ENCODE measurements at places on chromosomes 3 and 15. TPM values are rescaled to one million over a fixed set of nuclear protein-coding genes. Genes with fewer than 3 reads are reported as not detected.

DNA sequence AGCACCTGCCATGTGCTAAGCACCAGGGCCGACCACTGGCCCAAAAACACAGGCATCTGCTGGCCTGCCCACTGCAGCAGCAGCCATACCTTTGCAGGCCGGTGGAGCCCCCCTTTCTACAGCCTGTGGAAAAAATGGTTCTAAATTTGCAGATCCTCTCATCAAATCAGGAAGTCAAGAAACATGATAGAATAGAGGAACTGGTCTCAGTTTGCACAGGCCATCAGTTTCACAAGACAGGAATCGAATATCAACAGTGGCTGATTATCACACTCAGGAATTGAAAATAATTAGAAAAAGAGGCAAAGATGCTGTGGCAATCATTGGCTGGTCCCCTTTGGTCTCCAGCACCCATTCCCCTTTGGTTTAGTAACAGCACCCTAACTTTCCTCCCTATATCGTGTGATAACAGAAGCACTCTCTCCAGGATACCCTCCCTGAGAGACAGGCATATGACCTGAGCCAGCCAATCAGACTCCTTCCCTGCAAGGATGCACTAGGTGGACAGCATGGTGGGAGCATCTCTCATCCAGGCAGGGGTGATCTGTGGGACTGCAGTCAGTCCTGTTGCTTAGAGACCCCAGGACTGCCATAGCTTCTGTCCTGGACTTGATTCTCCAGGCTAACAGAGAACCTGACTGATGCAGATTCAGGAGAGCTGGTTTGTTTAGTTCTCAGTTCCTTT lies 3.5 kb upstream of the PAK6 start:
- no peak for DNase-seq

DNA sequence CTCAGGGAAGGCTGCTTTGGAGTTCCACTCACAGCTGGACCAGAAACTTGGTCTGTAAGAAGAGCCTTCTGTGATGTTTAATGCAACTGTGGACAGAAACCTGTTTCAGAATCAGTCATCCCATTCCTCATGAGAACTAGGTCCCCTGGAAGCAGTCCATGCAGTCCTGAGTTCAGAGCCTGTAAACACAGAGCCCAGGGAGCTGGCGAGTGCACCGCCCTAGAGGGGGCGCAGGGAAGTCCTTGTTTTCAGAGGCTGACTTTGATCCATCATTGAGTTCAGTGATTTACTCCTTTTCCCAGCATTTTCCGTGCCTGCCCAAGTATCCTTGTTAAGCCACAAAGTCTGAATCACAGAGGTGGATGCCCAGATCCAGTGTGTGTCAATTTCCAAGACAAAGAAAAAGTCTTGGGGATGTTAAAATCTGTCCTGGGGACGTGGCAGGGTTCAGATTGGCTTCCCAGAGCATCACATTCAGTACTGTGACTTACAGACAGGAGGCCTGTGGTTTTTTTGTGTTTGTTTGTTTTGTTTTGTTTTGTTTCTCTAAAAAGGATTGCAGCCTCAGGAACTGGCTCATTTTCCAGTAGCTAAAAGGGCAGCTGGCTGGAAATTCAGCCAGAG lies 9.8 kb upstream of the TXNRD3 start:
- DNase-seq = no peak

DNA sequence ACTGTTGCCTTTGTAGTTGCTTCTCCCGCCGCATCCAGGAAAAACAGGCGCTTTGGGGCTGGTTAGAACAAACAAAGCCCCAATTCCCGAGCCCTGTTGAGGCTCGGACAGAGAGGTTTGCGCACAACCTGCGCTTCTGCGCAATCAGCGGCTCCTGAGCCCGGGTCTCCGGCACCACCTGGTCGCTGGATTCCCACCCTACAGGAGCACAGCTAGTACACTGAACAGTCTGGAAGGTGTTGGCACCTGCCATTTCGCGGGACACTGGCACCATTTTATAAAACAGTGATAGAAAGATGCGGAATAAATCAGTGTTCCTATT lies 13.8 kb downstream of the ZIC4 start:
- DNase-seq = no peak

DNA sequence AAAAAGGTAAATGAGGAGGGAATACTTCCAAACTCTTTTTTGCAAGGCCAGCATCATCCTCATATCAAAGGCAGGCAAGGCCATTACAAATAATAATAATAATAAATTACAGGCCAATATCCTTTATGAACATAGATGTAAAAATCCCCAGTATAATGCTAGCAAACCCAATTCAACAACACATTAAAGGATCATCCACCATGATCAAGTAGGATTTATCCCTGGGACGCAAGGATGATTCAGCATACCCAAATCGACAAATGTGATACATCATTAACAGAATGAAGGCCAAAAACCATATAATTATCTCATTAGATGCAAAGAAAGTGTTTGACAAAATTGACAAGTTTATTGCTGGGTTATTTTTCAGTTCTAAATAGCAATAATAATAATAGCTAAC lies 53.6 kb downstream of the GHSR start:
- no peak for DNase-seq

- DNase-seq = no peak
These were observed 74.9 kb downstream of the NBEAL2 start for GRCh38 chr3:47054412-47054811.

DNA sequence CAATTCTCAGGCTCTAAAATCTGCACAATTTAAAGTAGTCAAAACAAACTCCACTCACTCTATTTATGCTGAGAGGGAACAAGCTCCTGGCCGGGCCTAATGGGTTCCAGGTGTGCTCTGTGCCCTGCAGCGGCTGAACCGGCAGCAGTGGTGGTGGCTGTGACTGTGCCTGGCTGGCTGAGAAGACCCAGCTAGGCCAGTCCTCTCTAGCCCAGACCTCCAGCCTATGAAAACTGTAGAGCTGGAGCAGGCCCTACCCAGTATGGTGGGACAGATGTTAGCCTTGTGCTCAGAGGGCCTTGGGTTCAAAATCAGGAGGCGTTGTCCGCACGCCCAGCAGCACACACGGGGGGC lies 37.0 kb downstream of the EPHB3 start:
- DNase-seq = no peak

RCN2 gene
- total RNA-seq = 106 TPM

ZBBX gene
- not detected for total RNA-seq

AMIGO3 gene
- total RNA-seq = 0.43 TPM

EBLN2 gene
- total RNA-seq = 1.0 TPM

All from HFFc6 (cell line).